ENCODE measurements at places on chromosomes 16 and 17. TPM values are rescaled to one million over a fixed set of nuclear protein-coding genes. Genes with fewer than 3 reads are reported as not detected.

LITAFD gene
- not detected for total RNA-seq

ATP1B2 gene
- 0.28 TPM for total RNA-seq

LIG3 gene
- 18.1 TPM for total RNA-seq

TVP23A gene
- total RNA-seq, result 0.47 TPM

GRCh38 chr17:29458066-29458465 lies 67.9 kb downstream of the TAOK1 start:
- no peak for DNase-seq

DNA sequence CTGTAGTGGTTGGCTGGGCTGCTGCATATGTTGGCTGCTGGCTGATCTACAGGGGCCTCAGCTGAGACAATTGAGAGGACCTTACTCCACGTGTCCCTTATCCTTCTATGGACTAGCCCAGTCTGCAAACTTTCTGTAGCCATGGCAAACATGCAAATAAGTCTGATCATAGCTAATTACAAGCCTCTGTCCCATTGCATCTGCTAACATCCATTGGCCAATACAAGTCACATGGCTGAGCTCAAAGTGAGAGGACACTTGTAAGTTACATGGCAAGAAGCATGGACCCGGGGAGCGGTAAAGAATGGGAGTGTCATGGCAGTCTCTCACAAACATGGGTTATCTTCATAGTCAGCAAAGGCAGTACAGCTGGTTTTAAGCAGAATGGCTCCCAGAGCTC lies 11.6 kb upstream of the IL4R start:
- no peak for DNase-seq

DNA sequence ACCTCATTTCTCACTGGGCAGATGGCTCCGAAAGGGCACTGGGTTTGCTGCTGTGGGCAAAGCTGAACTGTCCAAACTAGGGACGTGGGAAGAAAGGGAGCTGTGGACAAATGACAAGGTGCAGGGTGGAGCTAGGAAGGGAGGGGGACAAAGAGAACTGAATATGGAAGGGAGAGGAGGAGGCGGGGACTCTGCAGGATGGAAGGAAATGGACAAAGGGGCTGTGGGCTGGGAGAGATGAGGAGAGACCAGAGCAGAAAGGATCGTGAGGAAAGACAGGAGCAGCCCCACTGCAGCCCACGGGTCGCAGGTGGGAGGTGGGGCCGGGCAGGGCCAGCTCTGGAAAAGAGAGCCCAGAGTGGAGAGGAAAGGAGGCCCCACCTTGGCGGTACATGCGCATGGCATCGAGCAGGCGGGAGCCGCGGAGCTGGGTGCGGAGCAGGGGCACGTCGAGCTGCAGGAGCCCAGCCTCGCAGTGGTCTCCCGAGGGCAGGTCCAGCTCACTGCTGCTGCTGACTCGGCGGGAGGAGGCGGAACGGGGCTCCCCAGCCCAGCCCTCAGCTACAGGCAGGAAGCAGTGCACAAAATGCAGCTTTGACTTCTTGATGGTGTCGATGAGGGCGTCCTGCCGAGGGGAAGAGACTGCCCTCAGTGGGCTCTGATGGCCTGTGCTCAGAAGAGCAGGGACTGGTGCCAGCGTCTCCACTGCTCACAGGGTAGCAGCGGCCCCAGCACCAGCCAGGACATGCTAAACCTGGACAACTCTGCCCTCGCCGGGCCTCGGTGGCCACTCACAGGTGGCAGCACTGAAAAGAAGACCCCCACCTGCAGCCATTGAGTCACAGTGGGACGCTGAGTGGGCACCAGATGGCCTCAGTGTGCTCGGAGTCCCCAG lies 66.8 kb downstream of the PIPOX start:
- DNase-seq, result no peak

DNA sequence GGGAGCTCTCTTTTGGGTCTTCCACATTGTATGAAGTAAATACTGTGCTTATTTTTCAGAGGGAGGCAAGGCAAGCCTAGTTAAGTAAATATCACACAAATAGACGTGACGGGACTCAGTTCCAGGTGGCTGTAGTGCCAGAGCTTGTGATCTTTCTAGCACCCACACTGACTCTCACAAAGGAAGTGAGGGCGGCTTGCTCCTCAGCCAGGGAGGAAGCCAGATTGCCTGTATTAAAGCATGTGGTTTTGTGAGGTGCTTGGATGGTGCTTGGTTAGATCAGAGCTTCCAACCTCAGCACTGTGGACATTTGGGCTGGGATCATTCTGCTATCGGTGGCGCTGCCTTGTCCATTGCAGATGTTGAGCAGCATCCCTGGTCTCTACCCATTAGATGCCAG lies 80.1 kb downstream of the VAT1L start:
- no peak for DNase-seq

GRCh38 chr17:73899839-73900238 lies 255.6 kb upstream of the SDK2 start:
- no peak for DNase-seq

DNA sequence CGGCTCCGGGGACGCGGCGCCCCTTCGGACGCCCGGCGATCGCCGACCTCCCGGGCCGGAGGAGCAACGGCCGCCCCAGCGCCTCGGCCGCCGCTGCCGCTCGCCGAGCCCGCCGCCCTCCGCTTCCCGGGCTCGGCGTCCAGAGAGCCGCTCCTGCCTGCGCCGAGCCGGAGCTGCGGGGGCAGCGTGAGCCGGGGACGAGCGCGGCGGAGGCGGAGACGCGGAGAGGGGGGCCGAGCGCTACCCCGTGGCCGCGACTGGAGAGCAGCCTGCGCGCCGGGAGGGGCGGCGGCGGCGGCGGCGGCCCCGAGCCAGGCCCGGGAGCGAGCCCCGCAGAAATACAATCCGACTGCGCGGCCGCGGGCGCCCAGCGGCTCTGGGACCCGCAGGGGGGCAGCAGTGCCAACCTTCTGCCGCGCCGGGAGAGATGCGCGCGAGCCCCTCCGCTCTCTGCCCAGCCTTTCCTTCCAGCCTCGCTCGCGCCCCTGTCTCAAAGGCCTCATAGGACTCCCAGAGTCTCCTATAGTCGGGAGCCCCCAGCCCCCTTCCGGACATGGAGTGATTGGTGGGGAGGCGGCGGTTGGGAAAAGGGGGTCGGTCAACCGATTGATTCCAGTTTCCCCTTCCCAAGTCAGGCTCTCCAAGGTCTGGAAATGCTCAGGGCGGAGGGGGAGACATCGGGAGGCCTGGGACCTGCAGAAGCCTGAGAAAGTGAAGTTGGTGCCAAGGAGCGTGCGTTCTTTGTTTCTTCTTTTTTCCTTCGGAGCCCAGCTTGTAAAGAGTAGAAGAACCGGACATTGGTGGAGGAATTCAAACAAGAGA lies 1.0 kb upstream of the SDK2 start:
- no peak for DNase-seq

DNA sequence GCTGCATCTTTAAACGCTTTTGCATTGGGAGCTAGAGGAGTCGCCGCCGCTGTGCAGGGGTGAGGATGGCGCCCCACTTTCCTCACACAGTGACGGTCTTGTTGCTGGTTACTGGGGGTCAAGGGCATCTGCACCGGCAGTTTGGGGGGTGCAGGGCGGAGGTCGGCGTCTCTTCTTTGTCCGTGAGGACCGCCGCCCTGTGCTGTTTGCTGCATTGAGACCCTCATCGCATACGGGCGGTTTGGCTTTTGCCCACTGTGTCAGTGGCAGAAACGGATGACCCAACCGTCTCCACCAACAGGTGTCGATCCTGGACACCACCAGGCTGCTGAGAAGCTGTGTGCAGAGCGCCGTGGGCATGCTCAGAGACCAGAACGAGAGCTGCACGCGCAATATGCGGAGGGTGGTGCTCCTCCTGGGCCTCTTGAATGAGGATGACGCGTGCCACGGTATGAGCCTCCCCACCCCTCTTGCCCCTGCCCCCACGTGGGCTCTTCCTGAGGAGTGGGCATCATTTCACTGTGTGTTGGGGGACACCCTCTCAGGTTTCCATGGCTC lies 61.2 kb upstream of the ENDOV start:
- DNase-seq, result no peak
